NCI-H1092 treated with DMSO at 0.1 percent for 48 hours (cell line): ENCODE measurements at places on chromosomes 3 and 15.

- DNase-seq = no peak
Measured at GRCh38 chr3:127651516-127652172, 21.1 kb upstream of the ABTB1 start.

DNA sequence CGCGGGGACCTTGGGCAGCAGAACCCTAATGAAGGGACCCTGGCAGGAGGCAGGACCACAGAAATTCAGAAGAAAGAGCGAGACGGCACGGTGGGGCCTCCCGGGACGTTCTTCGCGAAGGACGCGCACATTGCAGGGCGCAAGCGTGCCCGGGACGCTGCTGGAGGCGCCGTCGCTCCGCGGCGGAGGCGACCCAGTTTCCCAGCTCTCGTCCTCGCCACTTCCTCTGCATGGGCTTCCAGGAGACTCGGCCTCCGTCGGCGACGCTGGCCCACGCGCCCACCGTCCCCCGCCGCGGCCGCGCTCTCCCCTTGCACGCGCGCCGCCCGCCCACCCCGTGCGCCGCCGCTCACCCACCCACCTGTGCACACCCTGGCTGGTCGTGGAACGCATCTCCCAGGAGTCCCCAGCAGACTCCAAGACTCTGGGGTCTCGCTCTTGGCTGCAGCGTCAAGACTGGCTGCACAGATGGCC, 31.8 kb upstream of the SMAD3 start:
- DNase-seq = no peak

DNA sequence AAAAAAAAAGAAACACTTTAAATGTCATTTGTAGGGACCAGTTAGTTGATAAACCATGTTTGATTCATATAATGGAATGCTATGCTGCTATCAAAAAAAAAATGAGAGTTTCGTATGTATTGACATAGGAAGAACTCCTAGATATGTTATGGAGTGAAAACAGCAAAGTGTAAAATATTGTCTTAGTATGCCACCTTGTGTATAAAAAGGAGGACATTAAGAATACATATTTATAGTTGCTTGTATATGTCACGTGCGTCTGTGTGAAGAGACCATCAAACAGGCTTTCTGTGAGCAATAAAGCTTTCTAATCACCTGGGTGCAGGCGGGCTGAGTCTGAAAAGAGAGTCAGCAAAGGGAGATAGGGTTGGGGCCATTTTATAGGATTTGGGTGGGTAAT, 39.5 kb downstream of the KBTBD8 start:
- DNase-seq = no peak

DNA sequence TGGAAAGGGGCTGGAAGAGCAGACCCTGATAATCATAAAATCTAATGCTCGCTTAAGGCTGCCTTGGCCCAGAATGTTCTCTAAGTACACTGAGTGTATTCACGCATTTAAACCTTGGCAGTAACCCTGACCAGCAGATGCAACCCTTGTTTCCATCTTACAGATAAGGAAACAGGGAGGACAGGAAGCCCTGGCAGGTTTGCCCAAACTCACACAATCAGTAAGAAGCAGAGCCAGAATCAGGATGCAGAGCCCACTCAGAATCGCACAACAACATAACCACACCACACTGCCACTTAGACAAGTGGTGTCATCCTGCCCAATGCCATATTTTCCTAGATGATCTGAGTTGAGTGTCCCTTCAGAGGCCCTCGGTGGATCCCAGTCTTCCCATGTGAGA, 214.5 kb upstream of the HES1 start:
- no peak for DNase-seq

DNA sequence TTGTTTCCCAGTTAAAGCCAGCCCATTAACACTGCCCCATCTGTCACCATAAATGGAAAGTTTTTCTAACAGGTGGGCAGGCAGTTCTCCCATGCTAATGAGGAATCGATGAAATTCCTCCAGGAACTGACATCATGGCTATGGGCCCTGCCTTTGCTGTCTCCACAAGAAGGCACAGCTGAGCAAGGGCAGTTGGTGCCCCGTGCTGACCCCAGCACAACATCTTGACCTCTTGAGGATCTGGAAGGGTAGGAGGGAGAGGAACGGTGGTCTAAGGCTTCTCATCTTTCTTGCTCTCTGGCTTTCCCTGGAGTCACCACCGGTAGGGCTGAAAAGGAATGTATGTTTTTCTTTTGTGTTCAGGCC, 46.7 kb downstream of the CHCHD6 start:
- DNase-seq = no peak

DNA sequence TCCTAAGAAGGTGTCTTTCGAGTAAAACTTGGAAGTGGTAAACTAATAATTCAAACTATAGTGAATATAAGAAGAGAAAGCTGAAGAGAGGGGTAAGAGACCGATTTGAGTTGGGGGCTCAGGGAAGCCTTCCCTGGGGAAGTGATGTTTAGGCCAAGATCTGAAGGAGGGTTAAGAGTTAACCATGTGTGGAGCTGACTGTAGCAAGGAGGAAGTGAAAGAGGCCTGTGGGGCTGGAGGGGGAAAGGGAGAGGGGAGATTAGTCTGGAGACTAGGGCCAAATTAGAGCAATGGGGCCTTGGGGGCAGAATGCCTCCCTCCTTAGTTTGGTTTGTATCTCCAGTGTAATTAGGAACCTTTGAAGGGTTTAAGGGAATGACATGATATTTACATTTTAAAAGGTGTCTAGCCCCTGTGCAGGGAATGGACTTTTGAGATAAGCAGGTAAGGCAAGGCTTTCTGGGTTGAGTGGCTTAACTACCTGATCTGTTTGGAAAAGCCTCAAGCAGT, 2.2 kb downstream of the ZNF592 start:
- no peak for DNase-seq

GRCh38 chr3:198081421-198081844, 121.4 kb downstream of the LMLN start:
- no peak for DNase-seq

DNA sequence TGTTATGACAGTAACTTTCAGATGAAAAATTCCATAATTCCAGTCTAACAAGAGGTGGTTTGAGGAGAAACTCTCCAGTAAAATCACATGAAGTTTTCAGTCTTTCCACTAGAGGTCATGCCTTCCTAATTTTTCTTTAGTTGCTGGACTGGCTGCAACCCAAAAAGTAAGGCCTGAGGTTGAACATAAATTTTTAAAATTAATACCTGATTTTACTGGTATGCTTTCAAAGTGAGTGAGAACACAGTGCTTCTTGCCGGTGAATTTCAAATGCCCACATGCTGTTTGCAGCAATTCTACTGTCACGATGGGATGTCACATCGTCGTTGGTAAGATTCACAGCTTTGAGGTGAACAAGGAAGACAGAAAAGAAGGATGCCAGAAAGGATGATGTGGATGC, 89.0 kb upstream of the FGF12 start:
- peak; percentile 87 for DNase-seq

GRCh38 chr3:145370870-145371269, 790.1 kb downstream of the PLOD2 start:
- DNase-seq = no peak

- no peak for DNase-seq
Measured at GRCh38 chr3:138642226-138642926, 33.8 kb downstream of the FAIM start.

DNA sequence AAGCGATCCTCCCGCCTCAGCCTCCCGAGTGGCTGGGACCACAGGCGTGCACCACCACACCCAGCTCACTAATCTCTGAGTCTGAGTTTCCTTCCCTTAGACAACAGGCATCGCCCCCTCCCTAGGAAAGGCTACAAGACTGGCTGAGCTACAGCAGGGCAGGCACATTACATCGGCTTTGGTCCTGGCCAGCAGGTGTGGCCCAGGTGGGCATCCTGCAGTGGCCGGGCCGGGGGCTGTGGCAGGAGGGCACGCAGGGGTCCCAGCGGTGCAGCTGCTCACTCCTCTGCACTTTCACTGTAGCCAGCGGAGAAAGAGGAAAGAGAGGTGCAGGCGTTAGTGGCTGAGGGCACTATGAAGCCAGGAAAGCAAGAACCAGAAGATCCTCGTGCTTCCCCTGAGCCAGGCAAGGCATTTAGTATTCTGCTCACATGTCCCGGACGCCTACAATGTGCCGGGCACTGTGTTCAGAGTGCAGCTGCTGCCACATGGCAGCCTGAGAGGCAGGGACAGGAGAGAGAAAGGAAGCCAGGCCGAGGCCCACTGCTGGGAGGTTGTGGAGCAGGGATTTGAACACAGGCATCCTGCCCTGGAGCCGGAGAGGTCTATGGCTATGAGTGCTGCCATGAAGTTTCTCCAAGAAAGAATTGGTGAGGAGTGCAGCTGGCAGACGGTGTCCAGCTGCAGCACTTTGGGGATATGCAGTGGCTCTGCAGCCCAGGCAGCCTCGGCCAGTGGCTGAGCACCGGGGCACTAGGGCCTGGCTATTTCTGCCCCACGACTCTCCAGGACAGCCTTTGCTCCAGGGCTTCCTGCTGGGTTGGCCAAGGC, 22.3 kb downstream of the GRIP2 start:
- no peak for DNase-seq

DNA sequence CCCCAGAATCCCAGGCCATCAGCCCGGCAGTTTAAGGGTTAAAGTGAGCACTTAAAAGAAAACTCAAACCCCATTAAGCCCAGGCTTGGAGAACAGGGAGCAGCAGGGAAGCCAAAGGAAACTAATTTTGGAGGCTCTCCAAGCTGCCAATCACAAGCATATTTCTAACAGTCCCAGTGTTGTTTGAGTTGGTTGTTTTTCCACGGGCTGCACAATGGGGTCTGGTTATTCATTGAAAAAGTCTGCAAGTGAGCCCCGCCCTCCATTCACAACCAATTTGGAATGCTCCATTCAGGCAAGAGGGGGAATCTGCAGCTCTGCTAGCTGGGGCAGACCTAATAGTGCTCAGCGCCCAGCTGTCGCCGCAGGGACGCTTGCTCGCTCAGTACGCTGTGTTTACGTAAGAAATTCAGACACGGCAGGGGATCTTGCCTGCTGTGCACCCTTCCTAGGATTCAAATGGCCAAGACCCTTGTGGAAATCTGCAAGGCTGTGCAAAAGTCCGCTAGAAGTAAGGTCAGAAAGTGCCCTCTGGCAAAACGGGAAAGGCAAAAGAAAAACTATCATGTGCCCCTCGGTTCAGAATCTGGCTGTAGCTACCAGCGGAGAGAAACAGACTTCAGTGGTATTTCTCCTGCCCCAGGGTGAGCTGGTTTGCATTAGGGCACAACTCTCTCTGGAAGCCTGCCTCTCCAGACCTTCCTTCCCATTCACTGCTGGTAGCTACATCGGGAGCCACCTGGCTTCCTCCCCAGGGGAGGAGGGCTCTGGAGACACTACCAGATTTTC, 11.0 kb downstream of the ETV5 start:
- DNase-seq = peak; percentile 86

DNA sequence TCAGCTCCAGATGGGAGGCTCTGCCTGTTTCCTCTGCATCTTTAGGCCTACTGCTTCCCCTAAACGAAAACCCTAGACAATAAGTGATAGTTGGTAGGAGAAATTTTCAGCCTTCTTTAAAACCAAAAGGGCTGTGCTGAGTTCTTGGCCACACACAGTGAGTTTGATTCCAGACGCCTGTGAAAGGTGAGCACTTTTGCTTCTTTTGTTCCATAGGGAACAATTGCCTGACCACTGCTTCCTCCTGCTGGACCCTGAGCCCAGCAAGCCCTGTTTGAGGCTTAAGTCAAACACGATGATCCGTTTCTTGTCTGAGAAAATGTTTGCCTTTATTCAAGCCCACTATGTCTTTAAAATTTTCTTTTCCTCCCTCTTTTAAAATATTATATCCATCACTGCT, 493.9 kb downstream of the ZIC1 start:
- DNase-seq = no peak

DNA sequence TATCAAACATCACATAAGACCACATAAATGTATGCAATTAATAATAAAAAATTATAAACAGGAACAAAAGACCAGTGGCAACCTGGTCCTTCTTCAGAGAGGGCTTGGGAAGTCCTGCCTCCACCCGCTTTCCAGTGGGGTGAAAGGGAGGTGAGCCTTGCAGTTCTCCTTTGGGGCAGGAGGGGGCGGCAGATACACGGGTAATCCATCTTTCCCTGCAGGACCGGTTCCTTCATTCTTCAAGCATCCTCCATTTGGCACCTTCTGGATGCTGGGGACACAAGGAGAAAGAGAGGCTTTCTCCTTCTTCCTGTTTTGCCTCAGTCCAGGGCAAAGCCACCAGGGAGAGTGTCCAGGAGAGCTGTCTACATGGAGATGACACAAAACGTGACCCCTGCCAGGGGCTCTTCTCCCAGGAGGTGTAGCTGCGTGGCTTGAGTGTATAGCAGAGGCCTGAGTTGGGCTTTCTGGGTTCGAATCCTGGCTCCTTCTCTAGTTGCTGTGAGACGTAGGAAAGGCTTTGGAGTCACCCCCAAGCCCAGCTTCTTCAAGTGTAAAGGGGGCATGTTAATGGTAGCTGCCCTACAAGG, 23.2 kb downstream of the RPLP1 start:
- peak; percentile 21 for DNase-seq
